ENCODE measurements at places on chromosomes 4 and X.

DNA sequence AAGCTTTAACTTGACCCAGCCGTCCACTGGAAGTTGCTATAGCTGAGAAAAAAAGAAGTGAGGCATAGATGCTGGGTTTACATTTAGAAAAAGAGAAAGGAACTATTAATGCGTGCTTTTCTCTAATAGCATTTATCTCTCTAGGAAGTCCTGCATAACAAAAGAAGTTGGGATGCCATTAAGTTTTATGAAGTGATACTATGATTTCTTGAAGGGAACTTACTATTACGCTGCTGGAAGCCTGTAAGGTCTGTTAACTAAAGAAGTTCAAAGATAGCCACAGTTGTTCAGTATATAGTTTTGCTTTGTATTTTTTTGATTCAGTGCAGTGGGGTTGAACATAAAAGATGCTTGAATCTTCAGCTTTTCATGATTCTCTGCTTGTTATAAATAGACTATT, 203.4 kb downstream of the CCSER1 start:
- DNase-seq = no peak

- no peak for DNase-seq
These were observed 207.3 kb upstream of the CLNK start for GRCh38 chr4:10891866-10892265.

- DNase-seq = no peak
These were observed 63.8 kb downstream of the TBC1D19 start for GRCh38 chr4:26647523-26648224.

GRCh38 chr4:54800831-54801530, 143.2 kb downstream of the KIT start:
- DNase-seq = no peak

DNA sequence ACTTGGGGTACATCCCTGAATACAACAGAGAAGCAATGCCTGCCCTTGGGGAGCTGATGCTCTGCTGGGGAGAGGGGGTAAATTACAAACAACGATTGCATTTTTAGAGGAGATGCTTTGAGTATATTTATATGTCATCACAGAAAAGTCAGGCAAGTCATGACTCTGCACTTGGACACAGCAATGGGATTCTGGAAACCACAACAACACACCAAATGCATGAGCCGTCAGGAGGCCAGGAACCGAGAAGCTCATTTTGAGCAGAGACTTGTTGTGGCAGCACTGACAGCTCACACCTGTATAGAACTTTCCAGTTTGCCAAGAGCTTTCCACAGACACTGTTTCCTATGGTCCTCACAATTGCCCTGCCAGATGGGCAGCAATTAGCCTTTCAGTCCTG, 113.2 kb upstream of the RBPJ start:
- no peak for DNase-seq

GRCh38 chr4:95085124-95085833, 327.5 kb downstream of the BMPR1B start:
- DNase-seq = no peak

GRCh38 chr4:26787461-26788340, 72.9 kb upstream of the STIM2 start:
- DNase-seq = no peak

GRCh38 chr4:186726426-186727168, 2.9 kb upstream of the FAT1 start:
- peak; percentile 48 for DNase-seq

DNA sequence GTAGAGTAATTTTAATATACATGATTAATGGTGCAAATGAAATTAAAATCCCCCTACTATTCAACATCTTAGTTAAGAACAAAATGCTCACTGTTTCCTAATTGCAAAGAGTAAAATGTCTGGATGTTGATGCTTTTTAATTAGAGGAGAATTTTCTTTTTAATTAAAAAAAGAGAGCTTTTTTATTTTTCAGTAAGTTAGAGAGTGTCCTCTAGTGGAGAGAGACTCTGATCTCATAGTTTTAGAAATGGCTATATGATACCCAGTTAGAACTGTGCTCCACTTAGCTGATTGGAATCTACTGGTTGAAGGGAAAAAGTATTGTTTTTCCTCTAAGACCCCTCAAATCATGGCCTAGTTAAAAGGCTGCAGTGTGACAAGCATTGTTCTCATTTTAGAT, 312.0 kb upstream of the MAGEB2 start:
- no peak for DNase-seq

- DNase-seq = no peak
These were observed 13.0 kb upstream of the PDCL2 start for GRCh38 chr4:55604996-55605395.

DNA sequence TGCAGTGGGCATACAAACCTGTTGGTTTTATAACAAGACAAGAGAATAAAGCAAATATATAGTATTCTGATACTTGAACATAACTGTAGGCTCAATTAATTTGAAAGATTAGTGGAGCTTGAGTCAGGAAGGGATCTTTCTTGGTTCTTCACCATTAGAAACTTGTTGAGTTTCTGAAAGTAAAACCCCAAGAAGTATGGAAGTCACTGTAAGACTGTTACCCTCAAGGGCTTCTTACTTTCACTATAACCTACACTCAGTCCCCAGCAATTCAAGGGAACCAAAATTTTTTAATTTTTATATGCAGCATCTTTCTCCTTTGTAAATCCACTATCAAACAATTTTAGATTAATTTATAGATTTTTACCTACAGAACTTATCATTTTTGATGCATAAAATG, 2019.2 kb upstream of the ADGRL3 start:
- no peak for DNase-seq

- no peak for DNase-seq
These were observed 47.4 kb downstream of the NRK start for GRCh38 chrX:105869701-105870100.

- no peak for DNase-seq
These were observed 12.4 kb upstream of the TDO2 start for GRCh38 chr4:155891058-155891457.

GRCh38 chr4:89468602-89469001, 161.0 kb upstream of the GPRIN3 start:
- no peak for DNase-seq

- no peak for DNase-seq
These were observed 347.2 kb upstream of the DDX53 start for GRCh38 chrX:22652596-22652995.

DNA sequence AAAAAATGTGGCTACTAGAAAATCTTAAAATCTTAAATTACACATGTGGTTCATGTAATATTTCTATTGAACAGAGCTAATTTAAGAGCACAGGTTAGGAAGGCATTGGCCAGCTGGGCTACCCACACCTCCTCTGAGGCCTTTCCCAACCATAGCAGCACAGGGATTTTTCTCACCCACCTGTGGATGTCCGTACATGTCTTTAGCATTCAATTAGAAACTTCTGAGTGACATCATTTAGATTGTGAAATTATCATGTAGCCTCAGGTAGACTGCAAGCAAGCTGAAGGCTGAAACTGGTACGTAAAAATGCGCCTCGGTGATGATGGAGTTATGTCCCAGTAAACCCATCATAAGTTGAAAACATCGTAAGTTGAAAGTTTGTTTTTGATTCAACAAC, 31.2 kb downstream of the SCARB2 start:
- no peak for DNase-seq

DNA sequence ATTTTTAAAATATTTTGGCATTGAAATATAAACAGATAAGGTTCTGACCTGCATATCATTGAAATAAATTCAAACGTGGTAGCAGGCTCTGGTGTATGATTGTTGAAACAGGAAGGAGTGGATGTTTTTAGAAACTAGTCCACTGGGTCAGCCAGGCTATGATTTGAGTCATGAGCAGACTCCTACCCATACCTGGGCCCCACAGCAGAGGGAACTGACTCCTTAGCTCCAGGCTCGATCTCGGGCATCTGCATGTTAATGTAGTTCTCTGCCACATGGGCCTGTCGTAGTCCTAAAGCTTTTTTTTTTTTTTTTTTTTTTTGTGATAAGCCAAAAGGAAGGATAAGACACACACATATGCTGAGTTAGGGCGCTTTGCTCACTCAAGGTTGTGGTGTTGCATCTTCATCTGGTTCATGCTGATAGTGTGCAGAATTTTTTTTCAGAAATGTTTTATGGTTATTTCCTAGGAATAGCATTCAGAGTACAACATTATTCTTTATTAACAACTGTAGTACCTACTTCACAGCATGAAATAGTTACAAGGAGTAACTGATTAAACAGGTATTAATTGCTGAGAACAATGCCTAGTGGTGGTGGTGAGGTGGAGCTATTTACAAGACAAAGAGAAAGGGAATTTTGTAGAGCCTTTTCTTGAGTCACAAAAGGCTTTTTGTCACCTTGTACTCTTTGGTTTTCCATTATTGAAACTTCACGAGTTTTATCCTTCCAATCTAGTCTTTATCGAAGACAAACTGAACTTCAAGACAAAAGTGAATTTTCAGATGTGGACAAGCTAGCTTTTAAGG, 27.3 kb downstream of the OFD1 start:
- no peak for DNase-seq

GRCh38 chr4:151454513-151454912, 45.5 kb downstream of the FHIP1A start:
- no peak for DNase-seq

DNA sequence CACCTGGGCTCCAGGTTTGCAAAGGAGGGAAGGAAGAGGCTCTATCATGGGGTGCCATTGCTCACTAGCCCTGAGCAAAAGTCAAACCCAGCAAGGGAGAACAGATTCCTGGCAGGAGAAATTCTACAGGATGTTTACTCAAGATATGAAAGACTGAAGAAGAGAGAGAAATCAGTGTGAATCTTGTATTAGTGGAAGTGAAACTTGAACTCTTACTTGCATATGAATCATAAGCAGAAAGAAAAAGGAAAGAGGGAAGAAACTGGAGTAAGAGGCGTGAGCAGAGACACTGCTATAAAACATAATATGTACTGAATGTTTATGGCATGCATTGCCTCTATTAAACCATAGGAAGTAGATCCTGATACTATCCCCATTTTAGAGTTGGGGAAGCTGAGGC, 60.9 kb downstream of the C4orf46 start:
- DNase-seq = no peak

DNA sequence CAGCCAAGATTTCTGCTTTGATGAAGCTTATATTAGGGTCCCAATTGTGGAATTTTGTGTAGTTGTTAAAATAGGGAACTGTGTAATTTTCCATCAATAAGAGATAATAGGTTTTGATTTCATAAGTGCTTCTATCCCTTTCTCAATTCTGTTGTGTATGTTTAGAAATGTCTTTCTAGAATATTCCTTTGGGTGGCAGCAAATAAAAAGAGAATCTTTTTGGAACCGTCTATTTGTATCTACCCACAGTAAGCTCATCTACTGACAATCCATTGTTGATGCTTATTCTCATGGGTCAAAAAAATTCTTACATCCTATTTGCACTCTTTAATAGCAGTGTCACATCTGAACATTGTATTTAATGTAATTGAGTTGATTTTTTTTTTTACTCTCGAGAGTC, 61.7 kb downstream of the TMA16 start:
- no peak for DNase-seq
